ENCODE measurements at places on chromosomes 3 and 15.
A peak's percentile ranks its signal among the peaks of the same experiment; 100 is the strongest.

DNA sequence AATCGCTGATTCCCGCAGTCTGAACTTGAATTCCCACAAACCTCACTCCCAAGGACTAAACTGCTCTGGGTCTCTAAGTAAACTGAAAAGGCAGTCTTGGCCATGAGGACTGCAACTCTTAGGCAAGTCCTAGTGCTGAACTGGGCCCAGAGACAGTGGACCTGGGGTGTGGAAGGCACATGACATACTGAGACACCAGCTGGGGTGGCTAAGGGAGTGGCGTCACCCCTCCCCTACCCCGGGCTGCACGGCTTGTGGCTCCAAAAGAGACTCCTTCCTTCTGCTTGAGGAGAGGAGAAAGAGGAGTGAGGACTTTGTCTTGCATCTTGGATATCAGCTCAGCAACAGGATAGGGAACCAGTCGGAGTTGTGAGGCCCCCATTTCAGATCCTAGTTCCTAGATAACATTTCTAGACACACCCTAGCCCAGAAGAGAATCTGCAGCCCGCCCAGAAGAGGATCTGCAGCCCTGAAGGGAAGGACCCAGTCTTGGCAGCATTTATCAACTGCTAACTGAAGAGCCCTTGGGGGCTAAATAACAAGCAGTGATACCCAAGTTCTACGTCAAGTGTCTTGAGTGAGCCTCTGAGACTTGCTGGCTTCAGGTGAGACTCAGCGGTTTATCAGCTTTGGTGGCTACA, 110.7 kb upstream of the C3orf80 start:
- DNase-seq, result no peak

DNA sequence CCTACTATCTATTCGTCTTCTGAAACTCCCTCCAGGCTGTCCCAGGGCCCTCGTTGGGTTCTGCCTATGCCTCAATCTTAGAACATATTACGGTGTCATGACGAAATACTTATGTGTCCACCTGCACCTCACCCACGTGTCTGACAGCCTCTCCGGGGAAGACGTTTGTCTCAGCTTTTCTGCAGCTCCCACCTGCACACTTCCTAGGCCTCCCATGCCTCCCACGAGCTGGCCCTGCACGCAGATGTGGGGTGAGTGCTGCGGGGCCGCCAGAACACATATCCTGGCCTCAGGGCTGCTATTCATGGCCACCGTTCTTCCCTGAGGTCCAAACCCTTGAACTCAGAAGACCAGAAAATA, 7.1 kb upstream of the MUSTN1 start:
- DNase-seq, result no peak

GRCh38 chr3:49199239-49199899, 28.0 kb downstream of the KLHDC8B start:
- DNase-seq, result no peak

GRCh38 chr3:123419850-123420297, 29.0 kb downstream of the ADCY5 start:
- peak; percentile 45 for DNase-seq

DNA sequence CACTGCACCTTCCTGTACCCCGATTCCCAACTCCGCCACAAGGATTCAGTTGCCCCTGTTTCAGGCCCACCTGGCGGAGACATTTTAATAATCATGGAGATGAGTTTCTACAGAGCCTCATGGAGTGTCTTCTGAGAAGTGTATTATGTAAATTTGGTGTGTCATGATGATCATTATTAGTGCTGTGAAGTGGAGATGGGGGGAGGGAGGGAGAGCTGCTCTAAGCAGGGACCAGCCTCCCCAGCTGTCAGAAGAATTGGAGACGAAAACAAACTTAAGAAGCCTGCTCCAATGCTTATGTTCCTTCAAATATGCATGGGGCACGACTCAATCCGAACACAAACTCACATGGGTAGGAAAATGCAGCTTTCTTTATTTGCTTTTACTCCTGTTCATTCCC, 127.8 kb downstream of the EPHB1 start:
- DNase-seq, result no peak

All from NCI-H446 (cell line).